ENCODE measurements at places on chromosomes 6 and 20. TPM values are rescaled to one million over a fixed set of nuclear protein-coding genes. Genes with fewer than 3 reads are reported as not detected.

SNAP25 gene
- 1.4 TPM for total RNA-seq

TNFRSF6B gene
- total RNA-seq: 509 TPM

NXT1 gene
- 47.0 TPM for total RNA-seq

EPPIN gene
- not detected for total RNA-seq

NOX3 gene
- not detected for total RNA-seq

TUBB1 gene
- not detected for total RNA-seq

RNF217 gene
- total RNA-seq: 6.9 TPM

ANKRD60 gene
- total RNA-seq: not detected

VEGFA gene
- total RNA-seq: 103 TPM

OTOR gene
- total RNA-seq: not detected

RAD21L1 gene
- total RNA-seq: 1.2 TPM

DNA sequence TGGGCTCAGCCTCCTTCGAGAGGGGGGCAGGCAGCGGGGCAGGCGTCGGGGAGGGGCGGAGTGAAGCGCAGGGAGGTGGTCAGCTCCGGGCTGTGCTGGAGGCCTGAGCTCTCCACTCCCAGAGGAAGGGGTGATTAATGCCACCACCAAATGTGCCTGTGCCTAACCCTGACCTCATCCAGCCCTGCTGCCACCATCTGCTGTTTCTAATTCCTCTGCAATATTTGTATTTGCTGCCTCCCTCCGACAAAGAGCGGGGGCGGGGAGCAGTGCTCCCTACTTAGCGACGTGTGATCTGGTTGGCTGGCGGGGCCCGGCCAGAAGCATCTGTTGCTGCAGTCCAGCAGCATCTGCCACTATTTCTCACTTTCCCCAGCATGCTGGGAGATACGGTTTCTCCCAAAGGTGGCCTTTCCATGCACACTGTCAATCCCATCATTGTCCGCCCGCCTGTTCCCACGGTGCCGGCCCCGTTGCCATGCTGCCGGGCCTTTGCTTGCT is 47.0 kb downstream of the DLL1 start:
- DNase-seq: no peak

DNA sequence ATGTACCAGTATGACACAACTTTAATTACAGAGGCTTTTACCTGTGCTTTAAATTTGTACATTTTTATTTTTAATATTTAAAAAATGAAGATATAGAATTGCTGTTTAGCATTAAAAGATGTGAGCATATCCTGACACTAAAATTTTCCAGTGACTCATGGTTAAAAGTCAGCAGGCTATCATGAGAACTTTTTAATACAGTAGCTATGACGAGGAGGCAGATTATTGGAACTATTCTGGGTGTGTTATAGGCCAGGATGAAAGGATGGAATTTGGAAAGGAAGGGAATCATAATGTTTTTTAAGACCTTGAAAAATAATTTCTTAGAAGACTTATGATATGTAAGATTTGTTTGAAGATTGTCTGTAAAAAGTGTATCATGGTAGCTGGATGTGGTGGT is 91.0 kb downstream of the GFRA4 start:
- no peak for DNase-seq

DNA sequence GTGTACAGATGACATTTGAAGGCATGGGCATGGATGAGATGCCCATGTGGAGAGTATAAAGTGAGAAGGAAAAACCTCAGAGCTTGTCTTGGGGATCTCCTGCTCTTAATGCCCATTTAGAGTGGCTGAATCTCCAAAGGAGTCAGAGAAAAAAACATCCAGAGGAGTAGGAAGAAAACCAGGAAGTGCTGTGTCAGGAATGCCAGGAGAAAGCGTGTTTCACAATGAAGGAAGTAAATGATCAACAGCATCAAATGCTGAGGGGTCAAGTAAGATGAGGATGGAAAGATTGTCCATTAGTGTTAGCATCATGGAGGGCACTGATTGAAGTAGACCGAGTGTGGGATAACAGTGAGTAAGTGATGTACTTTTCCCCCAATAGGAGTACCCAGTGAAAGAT is 56.1 kb downstream of the FIG4 start:
- DNase-seq: peak; percentile 23

- DNase-seq: no peak
These were observed 368.3 kb upstream of the SASH1 start for GRCh38 chr6:147974376-147974775.

GRCh38 chr6:28856620-28857005 is 67.2 kb downstream of the TRIM27 start:
- DNase-seq: no peak

GRCh38 chr6:28709478-28710349 is 184.0 kb downstream of the GPX5 start:
- no peak for DNase-seq

DNA sequence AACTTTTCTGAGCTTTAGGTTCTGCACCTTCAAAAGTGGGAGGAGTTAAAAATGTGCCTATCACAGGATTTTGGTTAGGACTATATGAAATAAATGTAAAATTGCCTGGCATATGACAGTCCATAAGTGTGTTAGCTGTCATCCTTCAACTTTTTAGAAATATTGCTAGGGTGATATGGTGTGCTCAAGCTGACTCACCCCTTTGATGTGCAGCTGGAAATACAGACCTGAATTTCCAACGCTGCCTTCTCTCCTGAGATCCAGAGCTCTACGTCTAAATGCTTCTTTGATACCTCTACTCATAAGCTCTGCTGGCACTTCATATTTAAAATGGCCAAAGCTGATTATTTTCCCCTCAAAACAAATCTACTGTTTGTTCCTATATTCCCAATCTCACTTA is 2.7 kb downstream of the SLC35B3 start:
- DNase-seq: no peak

DNA sequence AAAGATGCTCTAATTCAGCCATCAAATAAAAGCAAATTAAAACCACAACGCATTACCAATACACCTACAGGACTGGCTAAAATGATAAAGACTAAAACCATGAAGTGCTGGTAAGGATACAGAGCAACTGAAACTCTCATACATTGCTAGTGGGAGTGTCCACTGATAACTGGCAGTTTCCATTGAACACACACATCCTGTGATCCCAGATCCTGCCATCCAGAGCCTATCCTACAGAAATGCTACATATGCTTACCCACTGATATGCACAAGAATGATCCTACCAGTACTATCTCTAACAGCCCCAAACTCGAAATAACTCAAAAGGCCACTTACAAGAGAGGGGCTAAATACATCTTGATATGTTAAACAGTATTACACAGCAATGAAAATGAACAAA is 81.0 kb downstream of the FYN start:
- DNase-seq: no peak

DNA sequence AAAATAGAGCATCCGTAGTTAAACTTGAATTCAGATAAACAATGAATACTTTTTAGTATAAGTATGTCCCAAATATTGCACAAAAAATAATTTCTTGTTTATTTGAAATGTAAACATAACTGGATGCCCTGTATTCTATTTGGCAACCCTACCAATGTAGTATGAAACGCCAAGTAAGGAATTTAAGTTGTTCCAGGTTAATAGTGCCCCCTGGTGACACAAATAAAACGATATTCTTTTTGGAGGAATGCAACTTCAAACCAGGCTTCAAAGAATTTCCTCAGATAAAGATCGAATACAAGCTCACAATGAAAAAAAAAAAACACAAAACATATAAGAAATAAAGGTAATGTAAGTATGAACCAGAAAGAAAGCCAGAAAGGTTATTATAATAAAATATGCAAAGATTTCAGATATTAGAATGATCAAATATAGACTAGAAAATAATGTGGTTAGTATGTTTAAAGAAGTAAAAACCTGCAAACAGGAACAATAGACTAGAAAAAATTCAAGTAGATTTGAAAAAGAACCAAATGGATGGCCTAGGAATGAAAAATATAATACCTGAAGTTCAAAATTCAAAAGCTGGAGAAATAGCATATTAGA is 18.4 kb upstream of the AKAP7 start:
- no peak for DNase-seq

GRCh38 chr6:104401926-104402325 is 457.8 kb downstream of the HACE1 start:
- no peak for DNase-seq

GRCh38 chr6:81756690-81757089 is 4.2 kb upstream of the TENT5A start:
- DNase-seq: no peak

- no peak for DNase-seq
These were observed 140.5 kb downstream of the PREX1 start for GRCh38 chr20:48687117-48687800.

DNA sequence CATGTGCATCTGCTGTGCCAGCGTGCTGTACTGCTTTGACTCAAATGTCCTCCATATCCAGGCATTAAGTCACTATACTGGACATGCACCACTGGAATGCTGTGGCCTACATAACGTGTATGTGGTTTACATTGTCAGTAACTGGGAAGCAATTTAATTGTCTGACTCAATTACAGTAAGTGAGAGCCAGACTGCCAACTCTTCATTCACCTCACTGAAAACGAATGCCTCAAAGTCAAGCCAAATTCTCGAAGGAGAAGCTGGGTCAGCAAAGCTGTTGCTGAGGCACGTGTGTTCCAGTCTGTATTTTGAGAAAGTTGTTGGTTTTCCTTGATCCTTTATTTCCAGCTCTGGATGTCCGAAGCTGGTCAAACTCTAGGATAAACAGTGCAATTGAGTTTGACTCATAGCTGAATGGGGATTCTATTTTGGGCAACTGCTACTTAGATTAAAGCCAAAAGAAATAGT is 534.3 kb downstream of the COL12A1 start:
- no peak for DNase-seq

DNA sequence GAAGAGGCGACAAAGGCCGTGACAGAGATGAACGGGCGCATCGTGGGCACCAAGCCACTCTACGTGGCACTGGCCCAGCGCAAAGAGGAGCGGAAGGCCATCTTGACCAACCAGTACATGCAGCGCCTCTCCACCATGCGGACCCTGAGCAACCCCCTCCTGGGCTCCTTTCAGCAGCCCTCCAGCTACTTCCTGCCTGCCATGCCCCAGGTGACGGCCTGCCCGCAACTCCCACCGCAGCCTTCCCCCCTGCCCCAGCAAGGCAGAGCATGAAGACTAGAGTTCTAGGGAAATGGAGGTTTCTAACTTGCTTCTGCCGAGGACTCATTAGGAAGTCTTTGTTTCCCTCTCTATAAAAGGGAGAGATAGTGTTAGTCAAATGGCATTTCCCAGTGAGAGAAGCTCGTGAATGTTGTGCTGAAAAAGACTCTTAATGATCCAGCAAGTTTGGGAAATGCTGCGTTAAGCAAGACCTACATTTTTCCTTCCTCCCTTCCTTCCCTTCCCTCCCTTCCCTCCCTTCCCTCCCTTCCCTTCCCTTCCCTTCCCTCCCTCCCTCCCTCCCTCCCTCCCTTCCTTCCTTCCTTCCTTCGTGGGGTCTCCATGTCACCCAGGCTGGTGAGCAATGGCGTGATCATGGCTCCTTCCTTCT is 20.8 kb downstream of the PABPC1L start:
- no peak for DNase-seq

GRCh38 chr6:98131290-98131990 is 702.9 kb upstream of the POU3F2 start:
- no peak for DNase-seq

- DNase-seq: no peak
These were observed 15.3 kb downstream of the PRDM1 start for GRCh38 chr6:106101466-106101865.

DNA sequence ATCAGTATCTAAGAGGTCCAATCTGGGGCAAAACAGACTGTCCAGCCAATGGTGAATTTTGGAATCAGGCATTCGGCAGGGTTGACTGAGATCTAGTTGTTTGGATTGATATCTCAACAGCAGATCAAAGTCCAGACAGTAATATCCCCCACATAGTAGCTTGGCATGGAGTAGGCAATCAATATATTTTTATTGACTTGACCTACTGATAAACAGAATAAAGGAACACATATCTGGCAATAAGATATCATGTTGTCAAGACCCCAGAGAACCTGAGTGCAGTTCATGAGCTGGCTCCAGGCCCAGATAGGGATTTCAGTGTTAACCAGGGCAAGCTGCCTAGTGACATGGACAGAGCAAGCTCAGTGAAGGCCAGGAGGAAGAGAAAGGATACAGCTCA is 34.4 kb downstream of the TNFAIP3 start:
- DNase-seq: no peak

GRCh38 chr6:1631251-1631650 is 21.5 kb downstream of the FOXC1 start:
- DNase-seq: no peak

DNA sequence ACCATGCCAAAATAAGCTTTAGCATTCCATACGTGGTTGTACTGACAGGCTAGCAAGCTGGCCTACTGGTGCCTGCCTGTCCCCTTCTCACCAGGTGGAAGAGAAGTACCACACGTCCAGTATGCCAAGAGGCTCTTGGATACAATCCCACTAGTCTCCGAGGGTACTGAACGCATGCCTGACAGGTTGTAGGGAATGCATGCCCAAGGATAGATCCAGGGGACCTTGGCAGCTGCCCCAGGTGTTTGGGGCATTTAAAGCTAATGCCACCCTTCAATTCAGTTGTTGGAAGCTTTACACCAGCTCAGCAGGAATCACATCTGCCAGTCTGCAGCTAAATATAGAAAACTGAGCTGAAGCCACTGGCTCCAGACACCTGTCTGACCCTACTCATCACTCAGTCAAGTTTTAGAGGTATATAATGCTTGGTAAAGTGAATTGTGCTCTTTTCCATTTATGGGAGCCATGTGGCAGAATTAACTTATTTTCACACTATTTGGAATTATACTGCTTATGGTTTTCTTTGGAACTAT is 4.9 kb downstream of the TUBB2B start:
- DNase-seq: no peak

- DNase-seq: no peak
These were observed 2.6 kb upstream of the PCMTD2 start for GRCh38 chr20:64253000-64253383.

DNA sequence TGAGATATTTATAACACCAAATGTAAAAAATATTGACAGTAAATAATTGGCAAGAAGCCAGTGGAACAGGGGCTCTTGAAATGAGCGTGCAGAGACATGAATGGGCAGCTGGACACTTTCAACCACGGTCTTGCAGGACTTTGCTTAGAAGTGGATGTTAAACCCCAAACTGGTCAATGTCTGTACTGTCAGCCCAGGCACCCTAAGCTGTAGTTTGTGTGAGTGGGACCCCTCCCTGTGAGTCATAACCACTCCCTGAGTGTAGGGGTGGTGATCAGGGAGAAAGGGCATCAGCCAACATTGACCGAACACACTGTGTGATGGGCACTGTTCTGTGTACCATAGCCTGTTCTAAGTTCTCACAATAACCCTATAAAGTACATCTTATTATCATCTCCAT is 108.6 kb downstream of the FIG4 start:
- DNase-seq: no peak
